ENCODE measurements at places on chromosomes 7 and 10.

DNA sequence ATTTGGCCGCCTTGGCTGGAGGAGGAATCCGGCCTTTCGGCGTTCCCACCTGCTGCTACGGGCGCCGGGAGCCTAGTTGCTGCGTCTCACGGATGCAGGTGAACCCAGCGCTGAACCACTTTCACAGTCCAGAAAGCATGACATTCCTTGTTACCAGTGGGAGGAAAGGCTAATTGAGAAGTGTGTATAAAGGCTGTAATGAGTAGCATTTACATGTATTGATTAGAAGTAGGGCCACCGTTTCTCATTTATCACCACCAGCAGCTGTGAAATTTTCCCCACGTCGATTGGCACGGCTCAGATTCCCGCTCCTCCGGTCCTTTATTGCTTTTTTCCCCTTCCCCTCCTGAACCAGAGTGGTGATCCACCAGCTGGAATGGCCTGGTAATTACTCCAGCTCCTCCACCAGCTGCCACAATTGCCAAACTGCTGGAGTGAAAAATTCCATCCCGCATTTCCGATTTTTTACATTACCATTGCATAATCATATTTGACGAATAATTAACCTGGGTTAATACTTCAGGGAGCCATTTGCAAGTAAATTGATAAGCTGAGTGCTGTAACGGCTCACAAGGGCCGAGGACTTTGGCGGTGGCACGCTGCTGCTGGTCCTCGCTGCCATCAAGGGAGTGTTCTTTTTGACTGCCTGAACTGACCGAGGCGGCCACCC, 153.3 kb downstream of the POU6F2 start:
- DNase-seq = no peak

DNA sequence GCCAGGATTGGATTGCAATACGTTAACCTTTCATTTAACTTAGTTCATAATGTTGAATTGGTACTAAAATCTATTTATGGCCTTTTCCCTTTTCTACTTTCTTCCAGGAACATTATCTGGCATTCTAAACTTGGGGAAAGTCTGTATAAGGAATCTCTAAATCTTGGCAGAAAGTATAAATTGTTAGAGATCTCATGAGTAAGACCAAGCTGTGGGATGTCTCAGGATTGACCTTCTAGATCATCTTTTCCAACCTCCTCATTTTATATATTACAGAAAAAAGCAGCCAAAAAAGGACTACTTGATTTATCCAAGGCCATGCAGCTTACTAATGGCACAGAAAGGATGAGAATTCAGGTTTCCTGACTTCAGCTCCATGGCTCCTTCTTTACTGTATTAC, 598.3 kb downstream of the INHBA start:
- DNase-seq = peak; percentile 23

DNA sequence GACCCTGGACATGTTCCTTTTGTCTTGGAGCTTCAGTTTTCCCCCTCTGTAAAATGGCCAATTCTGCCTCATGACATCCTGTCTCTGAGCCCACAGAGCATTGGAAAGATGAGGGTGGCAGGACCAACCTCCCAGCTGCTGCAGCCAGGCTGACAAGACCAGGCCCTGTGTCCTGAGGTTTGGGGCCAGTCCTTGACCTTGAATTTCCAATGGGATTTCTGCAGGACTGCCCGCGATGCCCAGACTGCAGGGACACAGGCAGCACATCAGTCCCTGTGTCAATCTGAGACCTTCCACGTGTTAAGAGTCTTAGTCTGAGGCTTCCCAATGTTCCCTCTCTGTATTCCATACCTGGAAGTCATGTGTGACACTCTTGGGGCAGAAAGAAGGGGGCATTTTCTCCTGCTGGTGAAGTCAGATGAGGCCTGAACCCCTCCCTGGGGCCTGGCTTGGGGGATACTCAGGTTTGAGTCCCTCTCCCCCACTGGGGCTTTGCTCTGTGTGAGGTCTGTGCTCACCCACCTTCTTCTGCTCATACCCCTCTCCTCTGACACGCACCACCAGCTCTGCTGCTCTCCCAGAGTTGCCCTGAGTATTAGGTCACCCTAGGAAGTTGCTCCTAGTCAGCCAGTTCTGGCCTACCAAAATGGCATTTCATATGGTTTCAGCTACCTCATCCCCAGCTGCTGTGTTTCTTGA, 79.2 kb downstream of the ADCY1 start:
- DNase-seq = peak; percentile 5

GRCh38 chr7:155807065-155807671, 5.1 kb downstream of the SHH start:
- DNase-seq = no peak

DNA sequence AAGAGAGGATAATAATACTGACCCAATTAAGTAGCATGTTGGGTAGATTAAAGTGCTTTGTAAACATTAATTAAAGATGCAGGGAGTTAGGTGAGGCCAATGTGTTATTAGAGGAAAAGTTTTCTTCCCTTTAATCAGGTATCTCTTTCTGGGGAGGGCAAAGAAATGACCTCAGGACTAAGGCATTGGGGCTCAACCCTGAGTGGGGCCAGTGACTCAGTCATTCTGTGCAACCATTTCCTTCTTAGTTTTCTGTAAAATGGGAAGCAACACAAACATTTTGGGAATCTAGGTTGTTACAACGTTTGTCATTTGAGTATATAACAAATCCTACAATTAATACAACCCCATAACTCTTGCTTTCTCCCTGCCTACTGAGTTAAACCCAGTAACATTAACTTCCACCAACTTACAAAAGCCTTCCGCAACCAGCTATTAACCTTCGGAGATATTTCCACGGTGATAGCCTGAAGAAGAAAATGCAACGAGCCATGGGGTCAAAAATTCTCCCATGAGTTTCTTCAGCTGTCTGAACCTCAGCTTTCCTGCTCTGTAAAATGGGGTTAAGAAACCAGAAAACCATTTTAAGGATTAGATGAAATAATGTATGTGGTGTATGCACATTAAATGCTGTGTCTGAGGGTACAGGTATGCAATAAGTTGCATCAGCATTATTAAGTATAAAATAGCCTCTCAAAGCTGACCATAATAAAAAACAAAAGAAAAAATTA, 965 bp upstream of the PROSER2 start:
- no peak for DNase-seq

DNA sequence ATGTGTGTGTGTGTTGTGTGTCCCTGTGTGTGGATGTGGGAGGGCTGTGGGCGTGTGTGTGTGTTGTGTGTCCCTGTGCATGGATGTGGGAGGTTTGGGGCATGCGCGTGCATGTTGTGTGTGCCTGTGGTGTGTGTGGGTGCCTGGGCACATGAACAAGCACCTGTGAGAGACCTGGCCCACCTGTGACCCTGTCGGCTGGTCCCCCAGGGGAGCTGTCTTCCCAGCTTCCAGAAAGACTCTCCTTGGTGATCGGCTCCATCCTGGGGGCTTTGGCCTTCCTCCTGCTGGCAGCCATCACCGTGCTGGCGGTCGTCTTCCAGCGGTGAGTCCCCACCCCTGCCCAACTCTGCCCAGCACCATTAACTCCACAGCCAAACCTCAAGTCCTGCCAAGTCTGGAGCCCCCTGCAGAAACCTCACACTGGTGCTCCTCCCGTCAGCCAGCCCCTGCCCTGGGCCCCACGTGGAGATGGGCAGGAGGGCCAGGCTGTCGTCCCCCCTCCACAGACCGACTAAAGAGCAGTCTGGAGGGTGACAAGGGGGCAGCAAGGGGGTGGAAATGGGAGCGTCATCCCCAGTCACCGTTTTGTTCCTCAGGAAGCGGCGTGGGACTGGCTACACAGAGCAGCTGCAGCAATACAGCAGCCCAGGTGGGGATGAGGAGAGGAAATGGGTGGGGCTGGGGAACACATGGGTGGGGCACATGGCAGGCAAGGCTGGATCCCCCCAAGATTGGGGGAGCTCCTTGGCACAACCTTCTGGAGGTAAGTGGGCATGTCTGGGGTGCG, 12.7 kb downstream of the EPHB6 start:
- no peak for DNase-seq

DNA sequence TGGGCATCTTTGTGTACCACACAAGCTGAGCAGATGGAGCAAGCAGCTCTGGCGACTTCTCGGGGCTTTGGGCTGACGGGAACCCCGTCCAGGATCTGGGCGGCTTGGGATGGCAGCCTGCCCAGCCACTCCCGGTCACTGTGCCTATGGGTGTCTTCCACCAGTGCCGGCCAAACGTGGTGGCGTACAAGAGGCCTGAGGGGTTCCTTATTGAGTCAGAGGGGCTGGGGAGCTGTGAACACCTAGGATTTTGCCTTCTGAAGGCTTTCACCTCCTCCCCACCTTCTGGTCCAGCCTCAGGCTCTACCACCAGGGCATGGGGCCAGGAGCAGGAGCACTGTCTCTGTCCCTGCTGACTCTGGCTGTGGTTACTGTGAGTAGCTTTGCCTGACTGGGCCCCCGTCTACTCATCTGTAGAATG, 71.8 kb upstream of the PPIF start:
- no peak for DNase-seq

- DNase-seq = no peak
These were observed 237.7 kb downstream of the USP6NL start for GRCh38 chr10:11373717-11374171.

DNA sequence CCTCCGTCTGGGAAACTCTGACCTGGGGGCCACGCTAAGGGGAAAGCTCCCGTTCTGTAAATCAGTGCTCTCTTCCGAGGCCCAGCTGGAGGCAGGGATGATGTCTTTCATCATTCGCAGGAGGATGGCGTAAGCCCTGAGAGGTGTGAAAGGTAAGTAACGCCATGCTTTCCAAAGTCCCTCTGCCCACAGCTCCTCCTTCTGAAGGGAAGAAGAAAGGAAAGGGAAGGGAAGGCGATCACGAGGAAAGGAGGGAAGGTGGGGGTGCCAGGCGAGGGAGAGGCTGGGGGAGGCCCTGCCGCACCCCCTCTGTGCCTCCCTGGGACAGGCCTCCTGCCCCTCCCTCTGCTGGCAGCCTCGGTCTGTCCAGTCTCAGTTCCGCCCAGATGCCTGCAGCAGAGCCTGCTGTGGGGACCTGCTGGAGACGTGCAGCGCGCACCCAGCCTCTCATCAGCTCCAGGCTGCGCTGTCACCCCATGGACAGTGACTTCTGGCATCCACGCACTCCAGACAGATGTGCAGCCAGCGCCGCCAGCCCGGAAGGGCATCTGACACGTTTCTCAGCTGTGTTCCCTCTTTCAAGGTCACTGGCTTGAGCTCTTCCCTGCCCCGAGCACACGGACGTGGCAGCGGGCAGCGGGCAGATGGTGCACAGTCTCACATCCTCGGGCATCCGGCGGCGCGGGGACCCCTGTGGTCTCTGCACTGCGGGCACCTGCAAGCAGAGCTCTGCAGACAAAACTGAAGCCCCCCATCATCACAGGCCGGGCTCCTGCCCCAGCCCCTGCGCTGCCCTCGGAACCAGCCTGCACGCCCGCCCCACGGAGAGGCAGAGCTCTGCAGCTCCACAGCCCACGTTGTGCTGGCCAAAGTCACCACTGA, 60.6 kb downstream of the INSIG1 start:
- no peak for DNase-seq

DNA sequence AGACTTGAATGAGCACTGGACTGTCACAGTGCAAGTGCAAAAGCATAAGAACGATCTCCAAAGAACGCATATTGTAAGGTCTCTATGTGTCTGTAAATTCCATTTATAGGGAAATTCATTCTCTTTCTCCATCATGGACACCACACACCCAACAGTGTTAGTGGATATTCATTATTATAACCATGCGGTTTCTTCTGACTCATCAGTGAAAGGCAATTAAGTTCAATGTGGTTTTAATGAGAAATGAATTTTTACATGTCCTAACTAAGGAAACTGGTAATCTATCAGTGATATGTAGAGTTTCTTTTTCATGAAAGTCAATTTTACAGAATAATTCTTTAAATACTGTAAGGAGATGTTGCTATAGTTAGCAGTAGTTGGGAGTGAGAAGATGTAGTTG, 25.9 kb downstream of the GIMAP8 start:
- no peak for DNase-seq

DNA sequence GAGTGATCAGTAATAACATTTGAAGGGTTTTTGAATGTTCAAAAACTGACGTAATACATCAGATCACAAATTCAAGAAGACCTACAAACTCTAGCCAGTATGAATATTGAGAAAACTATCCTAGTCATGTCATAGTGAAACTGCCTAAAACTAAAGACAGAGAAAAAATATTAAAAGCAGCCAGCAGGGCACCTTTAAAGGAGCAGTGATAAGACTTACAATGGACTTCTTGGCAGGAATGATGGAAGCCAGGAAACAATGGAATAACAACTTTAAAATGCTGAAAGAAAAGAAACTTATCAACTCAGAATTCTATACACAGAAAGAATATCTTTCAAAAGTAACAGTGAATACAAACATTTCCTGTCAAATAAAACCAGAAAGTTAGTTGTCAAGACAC, 78.3 kb upstream of the CTBP2 start:
- DNase-seq = no peak

DNA sequence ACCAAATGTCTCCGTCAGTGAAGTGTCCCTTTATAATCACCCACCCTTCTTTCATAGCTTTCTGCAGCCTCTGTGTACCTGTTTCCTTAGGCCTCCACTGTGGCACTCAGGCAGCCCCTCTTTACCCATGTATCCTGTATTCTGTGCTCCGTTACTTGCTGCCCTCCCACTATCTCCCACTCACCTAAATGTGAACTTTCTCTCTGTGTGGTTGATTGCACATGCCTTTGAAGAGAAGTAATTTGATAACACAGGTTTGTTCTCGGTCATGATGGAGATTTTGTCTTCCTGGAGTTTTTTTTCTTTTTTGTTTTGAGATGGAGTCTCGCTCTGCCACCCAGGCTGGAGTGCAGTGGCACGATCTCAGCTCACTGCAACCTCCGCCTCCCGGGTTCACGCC, 61.5 kb downstream of the REEP3 start:
- DNase-seq = no peak

- DNase-seq = no peak
These were observed 13.5 kb downstream of the KCTD7 start for GRCh38 chr7:66642186-66642585.

DNA sequence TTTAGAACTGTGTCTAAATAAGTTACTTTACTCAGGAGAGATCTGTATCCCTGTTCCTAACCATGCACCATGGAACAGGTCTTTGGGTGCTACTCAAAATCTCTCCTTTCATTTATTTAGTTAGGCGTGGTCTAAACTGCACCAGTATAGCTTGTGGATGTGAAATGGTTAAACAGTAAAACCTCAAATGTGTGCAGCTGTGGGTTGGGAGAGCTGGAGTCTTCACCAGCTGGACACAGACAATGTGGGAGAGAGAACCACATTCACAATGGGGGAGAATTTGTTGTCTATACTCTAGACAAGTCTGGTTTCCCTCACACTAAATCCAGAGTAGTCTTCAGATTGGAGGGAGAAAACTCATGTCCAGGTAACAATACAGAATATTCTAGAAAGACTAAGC, 31.2 kb upstream of the IKZF1 start:
- no peak for DNase-seq

DNA sequence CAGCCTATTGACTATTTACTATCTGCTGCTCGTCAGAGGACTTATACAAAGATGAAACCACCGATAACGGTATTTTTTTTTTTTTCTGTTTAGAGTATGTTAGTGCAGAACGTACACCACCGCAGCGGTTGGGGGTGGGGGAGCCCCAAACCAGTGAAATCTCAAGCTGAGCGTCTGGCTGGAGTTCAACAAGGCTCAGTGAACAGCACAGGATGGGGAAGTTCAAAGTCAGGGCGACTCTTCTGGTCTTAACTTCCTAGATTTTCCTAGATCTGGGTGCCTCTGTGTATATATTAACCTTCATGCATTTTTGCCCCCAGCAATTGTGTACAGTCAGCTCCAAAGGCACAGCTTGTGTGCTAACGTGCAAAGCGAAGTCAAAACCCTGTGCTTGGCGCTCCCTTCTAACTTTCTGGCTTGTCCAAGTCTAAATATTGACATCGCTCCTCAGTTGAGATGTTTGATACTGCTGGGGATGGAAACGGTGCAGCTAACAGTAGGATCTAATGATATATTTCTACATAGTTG, 1.1 kb downstream of the RHOBTB1 start:
- DNase-seq = peak; percentile 37

- no peak for DNase-seq
These were observed 91.5 kb downstream of the RTKN2 start for GRCh38 chr10:62177111-62177510.

All from stomach (tissue), 19 donors.